ENCODE measurements at places on chromosomes 5 and 9.
A peak's percentile ranks its signal among the peaks of the same experiment; 100 is the strongest.

- no peak for DNase-seq
Observed at GRCh38 chr5:138654281-138654867, 79.2 kb upstream of the HSPA9 start.

DNA sequence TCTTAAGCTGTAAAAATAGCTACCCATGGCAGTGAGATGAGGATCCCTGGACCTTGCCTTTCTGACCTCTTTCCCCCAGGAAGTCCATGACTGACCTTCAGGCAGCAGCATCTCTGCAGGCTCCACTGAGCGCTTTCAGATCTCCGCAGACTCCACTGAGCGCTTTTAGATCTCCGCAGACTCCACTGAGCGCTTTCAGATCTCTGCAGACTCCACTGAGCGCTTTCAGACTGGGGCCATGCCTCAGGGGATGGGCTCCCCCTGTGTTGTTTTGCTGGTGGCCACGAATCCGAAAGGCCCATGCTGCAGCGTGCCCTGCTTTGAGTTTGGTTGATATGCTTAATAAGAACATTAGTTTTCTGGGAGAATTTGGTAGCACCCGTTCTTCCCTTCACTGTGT is 254.2 kb downstream of the FANCC start:
- DNase-seq: no peak

DNA sequence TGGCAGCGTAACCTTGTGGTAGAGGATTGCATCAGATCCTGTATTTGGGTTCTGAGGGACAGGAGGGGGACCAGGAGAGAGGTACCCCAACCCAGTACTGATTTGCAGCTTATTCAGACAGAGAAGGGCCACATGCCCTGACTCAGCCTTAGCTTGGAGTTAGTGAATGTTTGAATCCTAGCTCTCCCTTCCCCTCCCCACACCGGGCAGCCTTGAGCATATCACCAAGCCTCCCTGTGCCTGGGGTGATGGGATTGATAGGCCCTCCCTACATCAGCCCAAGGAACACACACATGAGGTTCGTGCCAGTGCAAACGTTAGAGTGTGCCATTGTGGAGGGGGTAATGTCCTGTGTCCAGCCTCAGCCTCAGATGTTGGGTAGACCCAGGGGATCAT is 71.9 kb downstream of the AMBP start:
- peak; percentile 27 for DNase-seq

GRCh38 chr5:5490774-5491347 is 68.4 kb downstream of the ICE1 start:
- no peak for DNase-seq

DNA sequence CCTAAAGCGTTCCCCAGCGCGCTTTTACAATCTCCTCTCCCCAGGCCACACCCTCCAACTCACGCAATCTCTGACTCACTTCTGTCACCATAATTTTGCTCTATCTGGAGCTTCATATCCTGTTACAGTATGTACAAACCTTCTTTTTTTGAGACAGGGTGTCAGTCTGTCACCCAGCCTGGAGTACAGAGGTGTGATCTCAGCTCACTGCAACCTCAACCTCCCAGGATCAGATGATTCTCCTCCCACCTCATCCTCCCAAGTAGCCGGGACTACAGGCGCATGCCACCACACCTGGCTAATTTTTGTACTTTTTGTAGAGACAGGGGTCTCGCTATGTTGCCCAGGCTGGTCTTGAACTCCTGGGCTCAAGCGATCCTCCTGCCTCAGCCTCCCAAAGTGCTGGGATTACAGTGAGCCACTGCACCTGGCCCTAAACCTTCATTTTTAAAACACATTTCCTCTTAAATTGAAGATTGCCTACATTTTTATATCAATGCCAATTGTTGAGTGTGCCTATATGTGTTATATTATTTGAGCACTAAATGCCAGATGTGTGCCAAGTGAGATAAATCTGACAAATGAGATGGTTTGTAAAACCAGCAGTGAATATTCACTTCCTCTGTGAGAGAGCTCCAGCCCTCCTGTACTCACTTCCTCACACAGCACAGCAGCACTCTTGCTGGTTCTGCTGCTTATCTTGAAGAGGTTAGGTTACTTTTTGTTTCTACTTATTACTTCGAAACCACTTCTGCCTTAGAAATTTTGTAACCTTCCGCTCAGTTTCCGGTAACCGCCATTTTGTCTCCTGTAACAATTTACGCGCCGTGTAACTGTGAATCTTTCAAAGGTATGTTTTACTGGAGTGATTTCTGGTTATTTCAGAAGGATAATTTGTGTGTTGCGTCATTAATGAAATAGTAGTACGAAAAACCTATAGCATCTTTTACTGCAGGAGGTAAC is 57.9 kb downstream of the DOCK8 start:
- no peak for DNase-seq

DNA sequence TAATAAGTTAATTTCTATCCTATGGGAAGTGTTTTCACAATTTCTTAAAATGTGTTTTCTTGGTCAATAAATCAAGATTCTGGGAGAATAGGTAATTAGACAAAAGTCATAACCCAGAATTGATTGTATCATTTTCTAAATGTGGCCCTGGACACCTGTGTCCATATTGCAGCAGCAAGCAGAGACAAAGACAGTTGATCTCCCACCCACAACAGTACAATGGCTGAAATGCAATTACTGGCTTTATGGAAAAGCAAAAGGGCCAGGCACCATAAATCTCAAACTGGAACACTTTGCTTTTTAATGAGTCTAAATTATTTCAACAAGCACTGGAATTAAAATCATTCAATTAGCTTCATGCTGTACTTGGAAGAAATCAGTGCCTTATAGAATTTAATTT is 157.2 kb downstream of the ESM1 start:
- DNase-seq: no peak

DNA sequence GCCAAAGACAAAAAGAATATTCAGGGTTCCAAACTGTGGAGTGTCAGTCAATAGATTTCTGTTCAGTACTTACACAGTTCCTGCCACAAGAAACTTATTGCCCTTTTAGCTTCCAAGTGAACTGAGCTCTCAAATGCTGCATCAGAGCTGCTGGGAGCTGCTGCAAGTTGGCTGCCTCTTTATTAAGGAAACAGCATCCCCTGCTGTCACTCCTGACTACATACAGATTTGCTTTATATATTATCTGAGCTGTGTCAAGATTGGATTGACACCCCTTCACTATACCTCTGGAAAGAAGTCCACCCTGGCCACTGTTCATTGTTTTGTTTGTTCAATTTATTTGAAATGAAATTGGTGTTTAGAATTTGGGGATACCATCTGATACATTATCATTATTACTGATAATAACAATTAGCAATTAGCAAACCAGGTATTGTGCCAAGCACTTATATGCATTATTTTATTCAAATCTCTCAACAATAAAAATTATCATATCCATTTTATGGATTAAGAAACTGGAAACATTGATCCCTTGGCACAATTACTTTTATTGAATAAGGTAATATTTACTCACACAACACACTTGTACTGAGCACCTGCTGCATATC is 16.4 kb upstream of the C5orf58 start:
- DNase-seq: no peak

DNA sequence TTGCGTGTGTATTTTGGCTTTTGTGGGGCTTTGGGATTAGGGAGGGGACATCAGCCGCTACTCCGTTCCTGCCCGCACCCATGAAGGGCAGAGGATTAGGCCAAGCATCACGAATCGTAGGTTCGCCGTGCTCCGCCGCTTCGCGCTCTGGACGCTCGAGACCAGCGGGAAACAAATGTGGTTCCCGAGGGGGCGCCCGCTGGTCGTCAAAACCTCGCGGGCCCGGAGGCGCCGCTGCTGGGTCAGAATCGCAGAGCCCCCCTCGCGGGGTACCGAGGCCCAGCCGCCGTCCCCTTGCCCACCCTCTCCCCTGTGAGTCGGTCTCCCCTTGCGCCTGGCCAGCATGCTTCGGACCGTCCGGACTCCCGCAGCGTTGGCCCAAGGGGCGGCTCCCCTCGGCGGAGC is 2.3 kb upstream of the PAX5 start:
- peak; percentile 60 for DNase-seq

DNA sequence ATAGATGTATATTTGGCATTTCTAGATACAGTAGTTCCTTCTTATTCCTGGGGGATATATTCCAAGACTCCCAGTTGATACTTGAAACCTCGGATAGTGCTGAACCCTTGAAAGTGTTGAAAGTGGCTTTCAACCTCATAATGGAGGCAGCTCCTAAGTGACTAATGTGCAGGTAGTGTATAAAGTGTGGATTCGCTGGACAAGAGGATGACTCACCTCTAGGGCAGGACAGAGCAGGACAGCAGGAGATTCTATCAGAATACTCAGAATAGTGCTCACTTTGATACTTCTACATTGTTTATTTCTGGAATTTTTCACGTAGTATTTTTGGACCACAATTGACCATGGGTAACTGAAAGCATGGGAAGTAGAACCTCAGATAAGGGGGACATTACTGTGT is 1138.9 kb upstream of the WWC1 start:
- no peak for DNase-seq

DNA sequence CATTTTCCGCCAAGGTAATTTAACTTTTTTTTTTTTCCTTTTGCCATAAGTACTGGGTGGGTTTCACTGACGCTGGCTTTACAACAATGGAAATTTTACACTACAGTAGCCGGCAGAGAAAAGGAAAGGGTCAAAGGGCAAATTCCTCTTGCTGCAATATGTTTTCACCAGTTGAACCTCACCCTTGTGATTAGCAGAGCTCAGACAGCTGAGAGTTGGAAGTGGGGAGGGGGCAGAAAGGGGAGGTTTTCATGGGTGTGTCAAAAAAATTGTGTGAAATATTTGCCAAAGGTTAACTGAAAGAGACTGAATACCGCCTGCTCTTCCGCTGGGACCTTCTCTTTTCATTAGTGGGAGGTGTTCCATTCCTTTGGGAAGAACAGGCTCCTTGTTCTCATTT is 296.9 kb downstream of the ADAMTS6 start:
- DNase-seq: no peak

- DNase-seq: no peak
Observed at GRCh38 chr5:5116956-5117355, 23.2 kb upstream of the ADAMTS16 start.

GRCh38 chr9:21357479-21358460 is 7.1 kb upstream of the IFNA6 start:
- no peak for DNase-seq

GRCh38 chr5:171649075-171649401 is 136.6 kb upstream of the SMIM23 start:
- no peak for DNase-seq

GRCh38 chr5:79295029-79295428 is 59.1 kb downstream of the JMY start:
- DNase-seq: no peak

DNA sequence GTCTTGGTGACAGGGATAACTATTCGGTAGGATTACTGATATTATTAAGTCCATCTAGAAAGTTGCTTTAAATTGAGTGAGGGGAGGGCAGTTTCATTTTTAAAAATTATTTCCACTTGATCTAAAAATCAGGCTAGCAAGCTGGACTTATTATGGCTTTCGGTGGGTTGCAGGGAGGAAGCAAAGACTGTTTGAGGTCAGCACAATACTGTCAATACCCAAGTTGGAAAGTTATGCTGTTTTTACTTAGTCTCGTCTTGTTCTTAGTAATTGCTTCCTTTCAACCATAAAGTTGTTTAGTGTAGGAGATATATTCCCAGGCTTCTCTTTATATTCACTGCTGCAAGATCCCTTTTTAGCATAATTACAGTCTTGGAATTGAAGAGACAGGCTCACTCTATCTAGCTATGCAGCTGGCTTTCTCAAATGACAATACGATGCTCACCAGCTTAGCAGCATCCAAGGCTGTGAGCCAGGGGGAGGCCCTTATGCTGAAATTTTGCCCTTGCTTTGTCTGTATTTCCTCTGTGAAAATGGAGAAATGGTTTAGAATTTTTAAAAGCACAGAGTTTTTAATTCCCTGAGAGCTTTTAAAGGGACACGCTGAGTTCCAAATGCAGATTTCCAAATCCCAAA is 68.2 kb upstream of the APC start:
- DNase-seq: no peak

GRCh38 chr5:169472544-169472943 is 111.0 kb upstream of the SPDL1 start:
- DNase-seq: no peak

- no peak for DNase-seq
Observed at GRCh38 chr5:125148706-125149105, 402.3 kb upstream of the ZNF608 start.

GRCh38 chr5:50547303-50547702 is 106.2 kb upstream of the EMB start:
- no peak for DNase-seq

GRCh38 chr5:36696059-36696673 is 89.8 kb downstream of the SLC1A3 start:
- no peak for DNase-seq
